CD14-positive monocyte (primary cell): ENCODE measurements at places on chromosomes 4 and X. TPM values are rescaled to one million over a fixed set of nuclear protein-coding genes. Genes with fewer than 3 reads are reported as not detected.

DNA sequence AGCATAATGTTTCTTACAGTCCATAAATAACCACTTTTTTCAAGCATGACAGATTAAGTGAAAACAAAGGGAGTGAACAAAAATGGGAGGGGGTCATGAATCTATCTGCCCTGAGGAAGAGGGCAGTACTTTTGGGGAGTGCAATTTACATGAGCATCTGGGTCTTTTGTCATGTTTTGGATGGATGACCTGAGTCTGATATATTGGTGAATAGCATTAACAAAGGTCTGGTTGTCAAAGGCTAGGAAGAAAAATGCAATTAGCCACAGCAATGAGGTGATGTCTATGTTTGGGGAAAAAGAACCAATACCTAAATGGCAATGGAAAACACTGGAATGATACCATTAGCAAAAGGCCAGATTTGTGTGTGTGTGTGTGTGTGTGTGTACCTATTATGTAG is 15.1 kb upstream of the MAD2L1 start:
- DNase-seq = no peak

- DNase-seq = no peak
Observed at GRCh38 chr4:158841540-158841939, 72.7 kb downstream of the FNIP2 start.

DNA sequence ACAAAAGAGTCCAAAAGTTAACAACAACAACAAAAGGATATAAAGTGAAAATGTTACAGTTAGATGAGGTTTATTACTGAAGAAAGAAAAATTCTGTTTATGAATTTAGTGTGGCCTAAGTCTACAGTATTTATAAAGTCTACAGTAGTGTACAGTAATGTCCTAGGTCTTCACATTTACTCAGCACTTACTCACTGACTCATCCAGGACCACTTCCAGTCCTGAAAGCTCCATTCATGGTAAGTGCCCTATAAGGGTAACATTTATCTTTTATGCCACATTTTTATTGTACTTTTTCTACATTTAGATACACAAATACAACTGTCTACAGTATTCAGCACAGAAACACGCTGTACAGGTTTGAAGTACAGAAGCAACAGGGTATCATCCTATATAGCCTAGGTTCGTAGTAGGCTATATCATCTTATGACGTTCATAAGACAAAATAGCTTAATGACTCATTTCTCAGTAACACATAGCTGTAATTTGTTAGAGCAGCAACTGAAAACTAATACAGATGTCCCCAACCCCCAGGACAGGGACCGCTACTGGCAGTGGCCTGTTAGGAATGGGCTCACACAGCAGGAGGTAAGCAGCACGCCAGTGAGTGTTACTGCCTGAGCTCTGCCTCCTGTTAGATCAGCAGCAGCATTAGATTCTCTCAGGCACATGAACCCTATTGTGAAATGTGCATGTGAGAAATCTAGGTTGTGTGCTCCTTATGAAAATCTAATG is 61.3 kb downstream of the CENPC start:
- no peak for DNase-seq

HPSE gene
- 31.2 TPM for polyA plus RNA-seq

NEUROG2 gene
- polyA plus RNA-seq = not detected

HOPX gene
- 0.39 TPM for polyA plus RNA-seq
